ENCODE measurements at places on chromosomes 11 and 22.
A peak's percentile ranks its signal among the peaks of the same experiment; 100 is the strongest.

DNA sequence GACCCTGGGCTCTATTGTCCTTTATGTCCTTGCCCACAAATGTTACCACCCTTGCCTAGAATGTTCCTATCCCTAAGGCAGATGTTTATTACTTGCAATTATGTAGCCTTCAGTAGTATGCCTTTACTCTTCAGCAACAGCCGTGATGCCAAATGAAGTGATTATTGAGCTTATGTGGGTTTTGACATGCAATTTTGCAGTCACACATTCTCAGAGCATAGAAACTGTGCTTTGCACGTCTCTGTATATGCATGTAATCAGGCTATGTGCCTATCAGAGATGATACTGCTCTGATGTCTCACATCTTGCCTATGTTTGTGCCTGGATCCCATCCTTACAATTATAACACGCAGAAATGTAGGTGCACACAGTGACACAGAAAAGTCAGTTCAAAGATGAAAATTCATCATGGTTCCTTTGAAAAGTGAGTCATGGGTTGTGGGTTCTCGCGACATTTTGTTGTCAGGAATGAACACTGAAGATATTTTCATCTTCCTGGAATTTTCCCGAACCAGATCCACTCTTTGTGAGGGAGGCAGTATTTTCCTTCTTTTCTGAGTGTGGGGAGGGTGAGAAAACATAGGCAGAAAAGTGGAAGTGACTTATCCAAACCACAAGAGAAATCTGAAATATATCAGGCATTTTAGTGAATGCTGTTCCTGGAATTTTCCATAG, 81.1 kb downstream of the BMAL1 start:
- no peak for DNase-seq

- DNase-seq, result no peak
Observed at GRCh38 chr11:4527926-4528325, 17.1 kb upstream of the OR52M1 start.

GRCh38 chr22:20176421-20177085, 25.7 kb upstream of the CCDC188 start:
- no peak for DNase-seq

GRCh38 chr11:60785806-60786361, 751 bp downstream of the MS4A10 start:
- DNase-seq, result no peak

GRCh38 chr11:98835335-98835734, 185.4 kb upstream of the CNTN5 start:
- DNase-seq, result no peak

GRCh38 chr11:587978-588380, 11.7 kb downstream of the PHRF1 start:
- no peak for DNase-seq

DNA sequence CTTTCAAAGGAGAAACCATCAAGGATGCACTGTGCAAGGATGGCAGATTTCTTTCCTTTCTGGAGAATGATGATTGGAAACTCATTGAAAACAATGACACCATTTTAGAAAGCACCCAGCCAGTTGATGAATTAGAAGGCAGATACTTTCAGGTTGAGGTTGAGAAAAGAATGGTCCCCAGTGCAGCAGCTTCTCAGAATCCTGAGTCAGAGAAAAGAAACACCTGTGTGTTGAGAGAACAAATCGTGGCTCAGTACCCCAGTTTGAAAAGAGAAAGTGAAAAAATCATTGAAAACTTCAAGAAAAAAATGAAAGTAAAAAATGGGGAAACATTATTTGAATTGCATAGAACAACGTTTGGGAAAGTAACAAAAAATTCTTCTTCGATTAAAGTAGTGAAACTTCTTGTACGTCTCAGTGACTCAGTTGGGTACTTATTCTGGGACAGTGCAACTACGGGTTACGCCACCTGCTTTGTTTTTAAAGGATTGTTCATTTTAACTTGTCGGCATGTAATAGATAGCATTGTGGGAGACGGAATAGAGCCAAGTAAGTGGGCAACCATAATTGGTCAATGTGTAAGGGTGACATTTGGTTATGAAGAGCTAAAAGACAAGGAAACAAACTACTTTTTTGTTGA, 9.8 kb downstream of the FAM111A start:
- peak; percentile 57 for DNase-seq

DNA sequence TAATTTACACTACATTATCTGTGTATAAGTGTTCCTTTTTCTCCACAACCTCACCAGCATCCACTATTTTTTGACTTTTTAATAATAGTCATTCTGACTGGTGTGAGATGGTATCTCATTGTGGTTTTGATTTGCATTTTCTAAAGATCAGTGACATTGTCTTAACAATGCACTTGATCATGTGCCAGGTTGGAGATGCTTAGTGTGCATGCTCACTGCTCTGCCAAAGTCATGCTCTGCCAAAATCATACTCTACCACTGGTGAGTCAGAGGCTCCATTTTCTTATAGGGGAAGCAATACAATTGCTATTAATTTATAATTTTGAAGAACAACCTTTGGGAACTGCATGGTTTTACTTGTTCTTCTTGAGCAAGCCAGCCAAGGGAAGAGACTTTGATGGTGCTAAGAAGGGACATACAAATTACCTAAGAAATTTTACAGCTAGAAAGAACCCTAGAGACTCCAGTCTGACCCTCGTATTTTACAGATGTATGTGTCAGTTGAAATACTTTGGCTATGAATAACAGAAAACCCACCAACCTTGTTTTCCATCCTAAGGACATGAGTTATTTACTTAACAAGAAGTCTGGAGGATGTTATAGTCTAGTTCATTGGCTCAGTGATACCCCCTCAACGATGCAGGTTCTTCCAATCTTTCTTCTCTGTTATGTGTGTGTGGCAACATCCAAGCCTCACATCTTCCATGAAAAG, 368.9 kb downstream of the DDX10 start:
- DNase-seq, result no peak

DNA sequence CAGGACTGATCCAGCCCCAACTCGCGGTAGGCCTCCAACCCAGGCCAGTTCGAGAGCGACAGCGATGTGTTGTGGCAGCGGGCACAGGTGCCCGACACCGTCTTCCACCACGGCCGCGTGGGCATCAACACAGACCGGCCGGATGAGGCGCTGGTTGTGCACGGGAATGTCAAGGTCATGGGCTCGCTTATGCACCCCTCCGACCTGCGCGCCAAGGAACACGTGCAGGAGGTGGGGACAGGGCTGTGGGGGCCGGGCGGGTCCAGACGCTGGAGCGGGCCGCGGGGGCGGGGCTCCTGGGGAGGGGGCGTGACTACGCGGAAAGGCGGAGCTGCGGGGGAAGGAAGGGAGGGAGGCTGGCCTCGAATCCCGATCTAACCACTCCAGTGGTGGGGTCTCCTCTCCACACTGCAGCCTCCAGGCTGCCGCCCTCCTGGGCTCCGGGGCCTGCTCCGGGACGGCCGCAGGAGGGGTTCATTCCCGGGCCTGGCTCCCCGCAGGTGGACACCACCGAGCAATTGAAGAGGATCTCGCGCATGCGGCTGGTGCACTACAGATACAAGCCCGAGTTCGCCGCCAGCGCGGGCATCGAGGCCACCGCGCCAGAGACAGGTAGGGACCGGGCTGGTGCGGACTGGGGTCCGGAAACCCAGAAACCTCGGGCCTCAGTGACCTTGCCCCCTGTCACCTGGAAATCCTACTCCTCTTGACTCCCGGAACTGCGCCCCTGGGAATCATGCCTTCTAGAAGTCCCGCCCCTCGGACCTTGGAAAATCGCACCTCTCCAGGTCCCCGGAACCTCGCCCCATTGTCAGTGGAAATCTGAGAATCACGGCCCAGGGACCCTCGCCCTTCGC, 14.9 kb downstream of the TMEM258 start:
- DNase-seq, result no peak

GRCh38 chr11:68010090-68011041, at the start of gene ALDH3B1:
Gene ALDH3B1, plus strand, starts transcription at chr11:68010327. Its CDS starts 4,971 bp downstream, at chr11:68015298.
- DNase-seq, result no peak

DNA sequence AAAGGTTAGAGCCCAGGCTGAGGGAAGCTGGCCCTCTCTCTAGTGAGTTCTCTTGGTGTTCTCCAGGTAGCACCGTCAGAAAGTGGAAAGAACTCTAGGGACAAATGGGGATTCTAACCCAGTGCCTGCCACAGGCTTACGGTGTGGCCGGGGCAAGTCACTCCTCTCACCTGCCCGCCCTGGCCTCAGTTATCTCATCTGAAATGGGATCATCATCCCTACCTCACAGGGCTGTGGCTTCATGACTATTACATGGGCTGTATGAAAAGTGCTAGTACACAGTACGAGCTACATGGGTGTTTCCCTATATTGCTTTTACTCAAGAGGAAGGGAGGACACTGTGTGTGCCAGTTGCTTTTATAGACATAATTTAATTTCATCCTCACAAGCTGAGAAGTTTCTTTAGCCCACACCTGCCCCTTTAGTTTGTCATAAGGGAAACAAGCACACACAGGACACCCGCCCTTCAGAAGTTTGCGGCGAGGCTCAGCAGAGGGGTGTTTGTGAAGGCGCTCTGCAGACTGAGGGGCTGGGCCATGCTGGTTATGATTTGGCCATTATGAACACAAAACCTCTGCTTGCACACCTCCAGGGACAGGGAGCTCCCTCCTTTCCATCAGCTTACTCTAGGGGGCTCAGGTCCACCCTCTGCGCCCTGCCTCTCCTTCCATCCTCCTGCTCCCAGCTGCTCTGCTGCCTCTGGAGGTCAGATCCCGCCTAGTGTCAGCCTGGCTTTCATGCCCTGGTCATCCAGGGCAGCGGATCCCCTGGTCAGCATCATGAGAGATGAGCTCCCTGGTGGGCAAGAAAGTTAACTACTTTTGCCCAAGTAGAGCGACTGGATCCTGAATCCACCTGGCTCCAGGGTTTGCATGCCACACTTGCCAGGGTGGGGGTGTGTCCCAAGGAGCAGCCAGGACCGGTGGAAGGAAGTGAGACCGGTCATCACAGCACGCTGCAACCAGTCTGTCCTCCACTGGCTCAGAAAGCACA, 1.2 kb downstream of the KLHL35 start:
- no peak for DNase-seq

- no peak for DNase-seq
Observed at GRCh38 chr11:120219938-120220746, 9.3 kb downstream of the OAF start.

GRCh38 chr11:92596596-92597317, 372.1 kb downstream of the FAT3 start:
- DNase-seq, result no peak

DNA sequence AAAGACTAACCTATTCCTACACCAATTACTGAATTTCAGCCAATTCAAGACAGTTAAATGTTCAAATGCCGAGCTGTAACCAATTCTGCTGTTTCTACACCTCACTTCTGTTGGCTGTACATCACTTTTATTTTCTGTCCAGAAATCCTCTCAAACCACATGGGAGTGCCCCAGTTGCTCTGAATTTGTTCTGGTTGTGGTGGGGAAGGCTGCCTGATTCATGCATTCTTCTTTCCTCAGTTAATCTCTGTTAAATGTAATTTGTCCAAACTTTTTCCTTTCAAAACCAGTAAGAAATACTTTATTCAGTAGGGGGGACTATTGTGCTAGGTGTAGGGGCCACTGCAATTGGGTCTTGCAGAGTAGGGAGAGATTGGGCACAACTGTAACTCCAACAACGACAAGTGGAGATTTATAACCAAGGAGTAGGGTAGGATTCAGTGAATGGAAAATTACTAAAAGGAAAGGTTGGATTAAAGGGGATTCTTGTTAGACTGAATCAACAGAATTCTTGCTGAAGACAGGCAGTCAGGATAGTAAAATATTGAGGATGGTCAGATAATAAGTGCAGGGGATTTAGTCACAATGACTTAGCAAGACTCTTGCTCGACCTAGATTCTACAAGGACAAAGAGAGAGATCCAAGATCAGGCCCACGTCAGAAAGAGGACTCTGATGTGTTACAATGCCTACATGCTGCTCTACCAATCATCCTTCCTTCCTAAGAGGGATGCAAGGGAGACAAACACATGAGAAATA, 593.5 kb upstream of the FAT3 start:
- no peak for DNase-seq

DNA sequence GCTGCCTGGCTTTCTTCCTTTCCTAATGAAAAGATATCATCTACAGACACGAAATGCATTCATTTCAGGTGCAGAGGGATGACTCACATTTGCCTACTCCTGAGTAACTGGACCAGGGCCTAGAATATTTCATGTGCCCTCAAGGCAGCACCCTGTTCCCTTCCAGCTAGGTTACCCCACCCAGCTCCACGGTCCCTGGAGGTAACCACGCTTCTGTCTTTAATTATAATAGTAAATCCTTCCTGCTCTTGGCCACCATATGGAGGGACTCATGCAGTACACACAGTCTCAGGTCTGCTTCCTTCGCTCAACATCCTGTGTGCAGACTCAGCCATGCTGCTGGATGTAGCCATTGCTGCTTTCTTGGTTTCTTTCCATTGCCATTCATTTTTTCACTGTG, 22.3 kb downstream of the DHCR7 start:
- DNase-seq, result no peak

DNA sequence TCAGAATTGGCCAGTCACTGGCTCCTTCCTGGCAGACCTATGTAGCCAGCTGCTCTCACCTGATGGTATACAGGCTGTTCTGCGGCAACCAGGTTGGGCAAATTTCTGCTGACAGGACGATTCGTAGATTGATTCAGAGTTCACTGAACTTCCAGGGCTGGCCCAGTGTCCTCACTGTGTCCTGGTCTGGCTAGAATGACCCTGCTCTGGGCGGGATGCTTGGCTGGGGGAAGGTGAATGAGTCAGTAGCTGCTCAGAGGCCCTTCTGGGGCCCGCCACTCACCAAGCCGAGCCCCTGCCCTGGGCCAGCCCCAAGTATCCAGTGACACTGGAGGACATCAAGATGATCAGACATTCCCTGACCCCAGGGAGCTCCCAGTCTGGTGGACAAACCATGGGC, 62.9 kb upstream of the WNT11 start:
- no peak for DNase-seq

GRCh38 chr11:18455686-18456372, at the start of gene LDHAL6A:
Gene LDHAL6A, plus strand, starts transcription at chr11:18455856. Its CDS starts 825 bp downstream, at chr11:18456681.
- no peak for DNase-seq

GRCh38 chr11:65915101-65915820, 3.6 kb downstream of the C11orf68 start:
- DNase-seq, result no peak

- DNase-seq, result no peak
Observed at GRCh38 chr11:129380413-129380812, 4.8 kb downstream of the BARX2 start.

DNA sequence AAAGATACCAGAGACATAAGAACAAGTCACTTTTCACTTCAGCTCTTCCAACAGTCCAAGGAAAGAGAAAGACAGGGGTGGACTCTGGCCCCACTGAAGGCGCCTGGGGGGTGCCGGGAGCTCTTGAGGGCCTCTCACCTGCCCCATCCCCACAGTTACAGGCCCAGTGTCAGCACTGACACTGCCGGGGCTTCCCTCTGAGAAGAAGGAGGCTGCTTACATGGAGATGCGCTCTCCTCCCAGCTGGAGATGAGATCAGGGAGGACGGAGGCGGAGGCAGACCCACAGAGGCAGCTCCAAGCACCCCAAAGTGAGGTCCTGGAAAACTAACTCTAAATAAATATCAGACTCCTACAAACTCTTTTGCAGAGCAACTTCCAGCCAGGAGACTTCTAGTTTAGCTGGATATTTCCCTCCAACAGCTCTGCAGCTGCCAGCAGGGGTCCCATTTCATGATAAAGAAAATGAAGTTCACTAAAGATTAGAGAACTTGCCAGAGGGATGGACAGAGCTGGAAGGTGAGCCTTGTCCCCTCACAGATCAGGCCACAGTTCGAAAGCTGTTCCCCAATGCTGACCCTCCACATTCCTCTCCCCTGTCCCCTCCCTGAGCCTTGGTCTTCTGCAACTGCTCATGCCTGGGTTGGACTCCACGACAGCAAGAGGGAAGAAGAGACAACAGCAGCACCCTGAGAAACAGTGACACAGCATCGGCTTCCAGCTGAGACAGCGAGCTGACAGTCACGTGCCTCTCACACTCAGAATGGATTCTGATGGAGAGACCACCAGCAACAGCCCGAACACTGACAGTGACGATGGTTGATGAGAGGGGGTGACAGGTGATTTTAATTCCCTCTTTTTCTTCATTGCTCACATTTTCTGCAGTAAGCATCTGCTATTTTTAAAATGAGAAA, 5.8 kb downstream of the CARS1 start:
- DNase-seq, result no peak
